ENCODE measurements at places on chromosomes 5 and 9. TPM values are rescaled to one million over a fixed set of nuclear protein-coding genes. Genes with fewer than 3 reads are reported as not detected.

The TXNDC8 gene
- total RNA-seq, result not detected

The SPINK7 gene
- total RNA-seq, result not detected

The LCN12 gene
- total RNA-seq, result not detected

The MEIKIN gene
- not detected for total RNA-seq

The SH3GLB2 gene
- total RNA-seq, result 30.5 TPM

The GDA gene
- not detected for total RNA-seq

The FLT4 gene
- total RNA-seq, result 28.6 TPM

The PCDHGA8 gene
- total RNA-seq, result 0.97 TPM

The LCNL1 gene
- not detected for total RNA-seq

The TNFSF8 gene
- not detected for total RNA-seq

The SPIN1 gene
- 47.1 TPM for total RNA-seq

The DPM2 gene
- 5.9 TPM for total RNA-seq

The RABGAP1 gene
- 27.0 TPM for total RNA-seq

All from epithelial cell of umbilical artery (primary cell).